Hindlimb muscle (tissue), 1 donor: ENCODE measurements at places on chromosomes 11 and 22.

- no peak for DNase-seq
These were observed 242.0 kb downstream of the SBF2 start for GRCh38 chr11:10051868-10052586.

GRCh38 chr11:101955701-101956100 is 39.4 kb upstream of the ANGPTL5 start:
- no peak for DNase-seq

GRCh38 chr11:38924644-38925043 is 2326.6 kb upstream of the RAG2 start:
- no peak for DNase-seq

DNA sequence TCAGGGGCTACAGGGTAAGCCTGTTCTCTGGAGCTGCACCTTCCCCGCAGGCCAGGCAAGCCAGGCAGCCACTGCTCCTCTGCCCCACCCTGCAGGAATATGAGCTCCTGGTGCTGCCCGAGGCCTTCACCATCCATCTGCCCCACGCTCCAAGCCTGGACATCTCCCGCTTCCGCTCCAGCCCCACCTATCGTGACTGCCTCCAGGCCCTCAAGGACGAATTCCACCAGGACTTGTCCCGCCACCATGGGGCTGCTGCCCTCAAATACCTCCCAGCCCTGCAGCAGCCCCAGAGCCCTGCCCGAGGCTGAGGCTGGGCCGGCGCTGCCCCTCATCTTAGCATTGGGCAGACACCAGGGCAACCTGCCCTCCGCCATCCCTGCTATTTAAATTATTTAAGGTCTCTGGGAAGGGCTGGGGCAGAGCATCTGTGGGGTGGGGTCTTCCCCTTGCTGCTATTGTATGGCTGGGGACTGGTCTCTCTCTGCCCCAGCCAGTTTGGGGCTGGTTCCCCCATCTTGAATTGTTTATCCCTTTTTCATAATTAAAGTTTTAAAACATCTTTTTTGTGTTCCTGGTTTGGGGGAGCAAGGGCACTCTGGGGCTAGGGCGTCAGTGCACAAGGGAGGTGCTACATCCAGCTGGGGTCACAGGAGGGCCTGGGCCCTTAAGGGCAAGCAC is 6.2 kb downstream of the LARGE2 start:
- DNase-seq: no peak

- DNase-seq: no peak
These were observed 65.0 kb upstream of the PTPRJ start for GRCh38 chr11:47915374-47915773.

GRCh38 chr11:43010042-43010441 is 301.8 kb upstream of the API5 start:
- no peak for DNase-seq

DNA sequence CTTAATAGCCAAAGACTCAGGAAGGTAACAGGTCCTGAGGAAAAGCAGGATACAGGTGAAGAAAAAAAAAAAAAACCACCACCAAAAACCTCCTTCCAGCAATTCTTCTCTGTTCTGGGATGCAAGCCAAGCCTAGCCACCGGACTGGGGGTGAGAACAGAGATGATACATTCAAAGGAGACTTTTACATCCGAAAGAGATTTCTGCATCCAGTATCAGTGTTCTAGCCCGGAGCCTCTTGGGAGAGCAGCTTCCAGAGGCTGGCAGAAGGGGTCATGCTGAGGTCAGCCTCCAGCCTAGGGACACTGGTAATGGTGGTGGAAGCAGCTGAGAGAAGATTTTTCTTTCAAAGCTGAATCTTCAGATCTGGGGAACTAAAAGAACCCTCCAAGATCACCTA is 76.2 kb downstream of the KCNC1 start:
- DNase-seq: no peak

- no peak for DNase-seq
These were observed 37.3 kb downstream of the LRP5 start for GRCh38 chr11:68349461-68350249.

DNA sequence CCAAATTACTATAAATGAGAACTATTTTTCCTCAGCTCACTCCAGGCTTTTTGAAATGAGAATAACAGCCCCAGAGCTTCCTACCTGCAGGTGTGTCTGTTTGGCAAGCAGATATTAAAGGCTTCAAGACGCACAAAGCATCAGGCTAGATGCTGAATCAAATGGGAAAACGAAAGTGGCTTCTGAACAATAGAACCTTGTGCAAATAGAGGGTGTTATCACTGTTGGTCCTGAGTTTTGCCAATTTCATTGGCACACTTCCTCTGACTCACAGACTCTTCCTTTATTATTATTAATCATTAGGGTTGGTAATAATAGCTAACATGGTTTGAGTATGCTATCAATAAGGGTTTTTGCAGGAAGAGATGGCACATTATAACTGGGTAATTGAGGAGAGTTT is 13.4 kb downstream of the SYT13 start:
- DNase-seq: no peak

DNA sequence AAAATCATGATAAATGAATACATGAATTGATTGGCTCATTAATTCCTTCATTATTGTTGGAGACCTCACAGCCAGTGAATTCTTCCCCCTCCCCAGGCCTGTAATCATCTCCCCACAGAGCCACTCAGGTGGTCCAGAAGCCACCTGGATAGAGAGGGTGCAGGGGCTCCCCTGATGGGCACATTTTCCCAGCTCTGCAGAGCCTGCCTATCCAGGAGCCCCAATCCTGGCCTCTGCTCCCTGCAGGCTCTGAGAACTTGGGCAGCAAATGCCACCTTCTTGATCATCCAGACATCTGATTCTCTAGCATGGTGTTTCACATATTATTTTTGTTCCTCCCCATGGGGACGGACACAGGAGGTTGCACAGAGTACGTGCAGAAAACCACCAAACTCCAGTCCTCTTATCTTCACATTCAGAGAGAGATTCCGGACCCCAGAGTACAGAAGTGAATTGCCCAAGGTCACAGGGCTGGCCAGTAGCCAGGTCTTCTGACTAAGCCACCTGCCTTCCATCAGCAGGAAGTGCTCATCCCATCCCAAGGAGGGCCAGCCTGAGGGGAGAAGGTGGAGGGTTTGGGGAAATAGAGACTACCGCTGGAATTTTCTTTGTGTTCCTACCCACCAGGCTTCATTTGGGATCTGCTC is 348.0 kb downstream of the BUD13 start:
- no peak for DNase-seq

- DNase-seq: no peak
These were observed 30.3 kb downstream of the PDE3B start for GRCh38 chr11:14673824-14674405.

- DNase-seq: peak; percentile 84
These were observed 3.8 kb downstream of the APOL3 start for GRCh38 chr22:36156515-36157419.

DNA sequence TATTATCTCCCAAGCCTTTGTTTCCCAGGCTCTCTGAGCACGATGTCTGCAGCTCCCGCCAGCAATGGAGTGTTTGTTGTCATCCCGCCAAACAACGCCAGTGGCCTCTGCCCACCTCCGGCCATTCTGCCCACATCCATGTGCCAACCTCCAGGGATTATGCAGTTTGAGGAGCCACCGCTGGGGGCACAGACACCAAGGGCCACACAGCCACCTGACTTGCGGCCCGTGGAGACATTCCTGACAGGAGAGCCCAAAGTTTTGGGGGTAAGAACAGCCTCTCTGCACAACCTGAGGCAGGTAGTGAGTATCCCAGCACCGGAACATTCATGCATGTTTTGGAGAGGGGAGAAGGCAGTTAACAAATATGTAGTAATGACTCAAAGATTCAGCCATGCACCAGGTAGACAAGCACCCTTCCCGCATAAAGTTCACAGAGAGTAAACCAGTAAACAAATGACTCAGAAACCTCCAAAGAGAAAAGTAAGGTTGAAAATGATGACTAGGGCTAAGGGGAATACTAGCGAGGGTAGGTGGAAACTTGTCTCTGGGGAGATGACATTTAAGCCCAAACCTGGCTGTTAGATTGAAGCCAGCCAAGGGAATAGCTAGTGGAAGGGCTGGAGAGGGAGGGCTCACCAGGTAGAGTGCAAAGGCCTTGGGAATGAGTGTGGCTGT is 7.2 kb downstream of the MS4A15 start:
- DNase-seq: no peak

- no peak for DNase-seq
These were observed 33.3 kb downstream of the ELF5 start for GRCh38 chr11:34480314-34480713.

DNA sequence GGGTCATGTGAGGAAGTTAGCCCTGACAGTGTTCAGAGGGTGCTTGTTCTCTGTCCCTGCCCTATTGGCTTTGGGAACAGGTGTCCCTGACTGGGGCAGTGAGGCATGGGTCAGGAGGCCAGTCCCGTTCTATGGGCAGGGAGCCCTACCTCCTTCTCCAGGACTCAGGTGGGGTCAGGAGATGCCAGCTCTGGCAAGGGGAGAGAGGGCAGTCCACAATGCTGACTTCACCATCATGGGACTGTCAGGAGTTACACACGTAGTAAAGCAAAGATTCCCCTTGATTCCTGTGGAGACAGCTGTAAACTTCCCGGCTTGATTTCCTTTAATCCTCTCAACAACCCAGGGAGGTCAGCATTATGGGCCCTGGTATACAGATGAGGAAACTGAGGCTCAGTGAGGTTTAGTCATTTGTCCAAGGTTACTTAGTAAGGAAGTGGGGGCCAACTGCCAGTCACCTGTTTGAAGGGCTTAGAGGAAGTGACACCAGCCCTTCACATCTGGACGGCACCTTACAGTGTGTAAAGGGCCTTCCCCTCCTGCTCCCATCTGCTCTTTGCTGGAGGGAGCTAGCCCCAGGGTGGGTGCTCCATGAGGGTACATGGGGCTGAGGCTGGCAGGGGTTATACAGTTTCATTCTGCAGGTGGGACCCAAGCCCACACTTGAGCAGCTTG is 11.9 kb downstream of the MICALL1 start:
- no peak for DNase-seq

- no peak for DNase-seq
These were observed 296.9 kb upstream of the SORL1-AS1 start for GRCh38 chr11:121749691-121750090.

- DNase-seq: no peak
These were observed 2.2 kb upstream of the TM7SF2 start for GRCh38 chr11:65109231-65110198.

DNA sequence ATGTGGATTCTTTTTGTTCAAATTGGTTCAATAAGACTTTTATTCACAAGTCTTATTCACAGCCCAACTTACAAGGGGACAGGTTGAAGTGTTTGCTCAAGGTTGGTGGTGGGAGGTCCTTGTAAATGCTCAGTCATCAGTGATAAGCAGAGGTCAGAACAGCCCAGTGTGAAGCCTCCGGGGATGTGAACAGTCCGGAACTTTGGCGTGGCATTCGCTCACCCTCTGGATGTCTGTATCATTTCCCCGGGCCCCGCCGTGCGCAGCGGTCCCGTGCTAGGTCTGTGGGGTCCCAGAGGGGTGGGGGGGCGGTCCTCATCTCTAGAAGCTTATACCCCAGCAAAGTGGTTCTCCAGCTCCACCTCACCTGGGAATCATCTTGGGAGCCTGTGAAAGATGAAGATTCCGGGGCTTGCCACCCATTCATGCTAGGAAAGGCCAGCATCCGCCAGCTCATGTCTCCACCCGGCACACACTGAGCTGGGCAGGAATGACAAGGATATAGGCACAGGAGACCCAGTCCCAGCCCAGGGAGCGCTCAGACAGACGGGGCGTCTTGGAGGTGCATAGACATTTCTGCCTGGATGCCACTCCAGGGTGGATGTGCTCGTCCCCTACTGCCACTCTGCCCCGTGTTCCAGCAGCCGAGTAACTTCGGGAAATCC is 327.5 kb downstream of the TBC1D22A start:
- no peak for DNase-seq

GRCh38 chr11:133833898-133834681 is 11.2 kb downstream of the SPATA19 start:
- DNase-seq: no peak

DNA sequence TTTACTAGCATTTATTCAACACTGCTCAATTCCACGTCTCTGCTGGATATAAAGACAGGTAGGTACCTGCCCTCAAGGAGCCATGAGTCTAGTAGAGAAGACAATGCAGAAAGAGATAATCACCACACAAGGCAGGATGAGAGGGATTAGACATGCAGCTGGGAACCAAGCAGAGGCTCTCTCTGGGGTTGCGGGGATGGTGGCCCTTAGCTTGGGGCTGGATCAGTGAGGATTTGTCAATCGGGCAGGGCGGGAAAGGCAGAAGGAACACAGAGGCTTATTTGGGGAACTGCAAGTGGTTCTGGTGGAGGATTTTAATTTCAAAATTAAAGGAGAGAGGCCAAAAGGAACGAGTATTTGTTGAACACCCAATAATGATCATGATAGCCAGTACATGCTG is 8.5 kb upstream of the DMC1 start:
- DNase-seq: no peak

GRCh38 chr11:115423728-115424459 is 80.3 kb downstream of the CADM1 start:
- no peak for DNase-seq

DNA sequence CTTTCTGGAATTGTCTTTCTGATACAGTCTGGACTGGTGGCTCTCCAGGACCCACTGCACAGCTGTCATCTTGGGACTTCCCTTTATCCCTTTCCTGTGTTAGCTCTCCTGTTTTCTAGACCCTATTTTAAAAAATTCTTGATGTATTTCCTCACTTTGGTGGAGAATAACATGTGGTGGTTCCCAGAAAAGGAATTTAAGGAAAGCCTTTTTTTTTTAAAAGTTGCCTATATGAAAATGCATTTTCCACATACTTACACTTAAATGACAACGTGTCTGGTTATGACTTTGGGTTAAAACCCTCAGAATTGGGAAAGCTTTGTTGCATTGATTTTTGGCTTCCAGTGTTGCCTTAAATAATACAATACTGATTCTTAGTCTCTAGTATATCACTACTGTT is 400.7 kb downstream of the TMEM135 start:
- DNase-seq: no peak

GRCh38 chr11:7551571-7551970 is 37.8 kb downstream of the PPFIBP2 start:
- DNase-seq: no peak
